ENCODE measurements at places on chromosomes 12 and 14.

DNA sequence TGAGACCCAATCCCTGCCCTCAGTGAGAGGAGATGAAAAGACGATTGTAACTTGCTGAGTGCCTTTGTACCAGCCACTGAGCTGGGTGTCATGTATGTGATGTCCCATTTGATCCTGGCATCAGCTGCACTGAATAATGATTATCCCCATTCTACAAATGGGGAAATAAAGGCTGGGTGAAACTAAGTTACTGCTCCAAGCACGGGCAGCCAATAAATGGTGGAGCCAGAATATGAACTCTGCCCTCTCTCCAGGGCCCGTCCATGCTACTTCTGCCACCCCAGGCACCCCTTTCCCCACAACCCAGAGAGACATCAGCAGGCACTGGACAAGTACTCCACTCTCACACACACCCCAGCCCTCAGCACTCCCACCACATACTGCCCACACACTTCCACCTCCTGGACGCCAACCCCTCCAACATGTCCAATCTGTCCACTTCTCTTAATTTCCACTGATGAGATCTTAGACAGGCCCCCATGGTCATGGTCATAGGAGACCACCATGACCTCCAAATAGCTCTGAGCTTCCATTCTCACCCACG, 115.8 kb downstream of the DICER1 start:
- no peak for DNase-seq

- no peak for DNase-seq
These were observed 18.3 kb downstream of the SLC38A2 start for GRCh38 chr12:46354111-46354801.

DNA sequence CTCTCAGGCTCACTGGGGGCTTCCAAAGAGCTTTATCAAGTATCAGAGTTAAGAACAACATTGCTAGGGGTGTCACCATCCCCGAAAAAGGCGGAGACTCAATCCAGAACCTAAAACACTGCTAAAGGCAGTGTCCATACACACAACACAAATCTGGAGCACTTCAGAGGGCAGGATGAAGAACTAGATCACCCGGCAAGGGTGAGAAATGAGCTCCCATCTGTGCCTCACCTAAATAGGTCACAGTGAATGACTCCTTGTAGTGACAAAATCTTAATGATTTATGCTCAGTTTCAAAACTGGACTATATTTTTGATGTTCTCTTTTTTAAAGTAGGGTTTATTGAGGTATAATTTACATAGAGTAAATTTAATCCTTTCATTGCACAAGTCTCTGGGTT, 25.6 kb downstream of the NIN start:
- DNase-seq: no peak

- peak; percentile 20 for DNase-seq
These were observed 137.8 kb downstream of the ADGRD1 start for GRCh38 chr12:131091413-131091975.

- DNase-seq: no peak
These were observed 53.7 kb downstream of the PLEKHA5 start for GRCh38 chr12:19183121-19183838.

- DNase-seq: no peak
These were observed 81.2 kb downstream of the TMEM260 start for GRCh38 chr14:56660677-56661389.

DNA sequence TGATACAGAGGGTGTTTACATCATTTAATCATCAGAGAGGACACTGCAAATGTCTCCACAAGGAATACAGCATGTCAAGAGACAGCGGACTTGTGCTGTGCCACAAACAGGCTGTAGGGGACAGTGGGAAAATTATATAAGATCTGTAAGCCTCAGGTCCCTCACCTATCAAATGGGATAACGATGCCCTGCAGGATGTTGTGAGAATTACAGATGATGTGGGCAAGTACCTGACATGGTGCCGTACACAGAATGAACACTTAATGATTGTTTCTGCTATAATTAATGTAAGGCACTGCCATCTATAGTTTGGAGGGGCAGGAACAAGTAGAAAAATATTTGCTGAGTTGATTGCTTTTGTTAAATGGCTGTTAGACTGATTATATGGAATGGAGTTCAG, 81.9 kb upstream of the GTF2A1 start:
- no peak for DNase-seq

DNA sequence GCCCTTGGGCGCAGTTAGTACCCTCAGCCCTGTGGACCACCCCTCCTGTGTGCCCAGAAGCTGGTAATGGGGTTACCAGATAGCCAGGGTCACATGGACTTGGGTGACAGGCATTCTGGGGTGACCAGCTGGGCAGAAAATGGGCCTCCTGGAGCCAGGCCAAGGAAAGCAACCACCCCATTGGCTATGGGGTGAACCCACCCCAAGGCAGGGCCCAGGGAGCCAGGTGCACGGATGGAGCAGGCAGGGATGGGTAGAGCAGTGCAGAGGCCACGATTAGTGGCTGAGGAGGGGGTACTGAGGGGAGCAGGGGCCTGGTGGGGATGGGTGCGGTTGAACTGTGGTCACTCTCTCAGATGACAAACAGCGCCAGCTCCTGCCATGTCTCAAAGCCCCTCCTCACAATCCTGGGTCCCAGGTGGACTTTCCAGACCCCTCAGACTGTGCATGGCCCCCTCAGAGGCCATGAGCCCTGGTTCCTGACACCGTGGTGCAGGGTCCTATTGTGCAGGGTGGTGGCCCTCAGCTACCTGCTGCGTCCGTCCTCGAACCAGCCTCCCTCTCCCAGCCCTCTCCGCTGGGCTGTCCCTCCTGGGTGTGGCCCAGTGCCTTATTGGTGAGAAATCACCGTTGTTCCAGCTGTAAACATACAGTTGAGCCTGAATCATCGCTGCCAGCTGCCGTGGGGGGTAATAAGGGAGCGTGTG, 23.4 kb upstream of the BEGAIN start:
- DNase-seq: no peak

- no peak for DNase-seq
These were observed 194.9 kb upstream of the SYT10 start for GRCh38 chr12:33634544-33634943.

DNA sequence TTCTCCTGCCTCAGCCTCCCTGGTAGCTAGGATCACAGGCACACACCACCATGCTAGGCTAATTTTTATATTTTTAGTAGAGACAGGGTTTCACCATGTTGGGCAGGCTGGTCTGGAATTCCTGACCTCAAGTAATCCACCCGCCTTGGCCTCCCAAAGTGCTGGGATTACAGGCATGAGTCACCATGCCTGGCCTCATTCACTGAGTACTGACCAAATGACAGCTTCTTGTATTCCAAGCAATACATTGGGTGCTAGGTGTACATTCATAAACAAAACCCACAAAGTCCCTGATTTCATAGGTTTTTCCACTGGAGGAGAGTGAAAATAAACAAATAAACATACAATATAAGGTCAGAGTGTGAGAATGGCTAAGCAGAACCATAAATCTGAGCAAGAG, 136.3 kb downstream of the HELB start:
- DNase-seq: no peak

- DNase-seq: no peak
These were observed 64.9 kb upstream of the FAM181A start for GRCh38 chr14:93862265-93862664.

- no peak for DNase-seq
These were observed 1.6 kb upstream of the PRPH start for GRCh38 chr12:49293056-49293956.

- DNase-seq: no peak
These were observed 26.5 kb downstream of the BMP4 start for GRCh38 chr14:53929871-53930715.

DNA sequence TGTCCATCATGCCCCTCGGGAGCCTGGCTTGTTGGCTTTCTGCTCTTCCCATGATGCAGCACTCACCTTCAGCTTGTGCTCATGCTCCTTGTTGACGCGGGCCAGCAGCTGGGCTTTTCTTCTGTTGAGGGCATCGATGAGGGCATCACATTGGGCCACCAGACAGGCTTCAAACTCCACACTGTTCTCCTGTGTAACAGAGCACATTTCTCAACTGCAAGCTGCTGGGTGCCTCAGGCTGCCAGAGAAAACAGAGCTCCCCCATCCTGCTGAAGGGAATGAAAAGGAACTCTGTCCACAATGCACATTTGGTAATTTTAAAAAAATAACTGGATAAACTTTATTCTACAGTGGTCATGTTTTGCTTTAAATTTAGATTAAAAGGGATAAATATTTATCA, 72.1 kb downstream of the TRIM9 start:
- no peak for DNase-seq

GRCh38 chr12:113170926-113171325, 14.4 kb downstream of the DDX54 start:
- no peak for DNase-seq

DNA sequence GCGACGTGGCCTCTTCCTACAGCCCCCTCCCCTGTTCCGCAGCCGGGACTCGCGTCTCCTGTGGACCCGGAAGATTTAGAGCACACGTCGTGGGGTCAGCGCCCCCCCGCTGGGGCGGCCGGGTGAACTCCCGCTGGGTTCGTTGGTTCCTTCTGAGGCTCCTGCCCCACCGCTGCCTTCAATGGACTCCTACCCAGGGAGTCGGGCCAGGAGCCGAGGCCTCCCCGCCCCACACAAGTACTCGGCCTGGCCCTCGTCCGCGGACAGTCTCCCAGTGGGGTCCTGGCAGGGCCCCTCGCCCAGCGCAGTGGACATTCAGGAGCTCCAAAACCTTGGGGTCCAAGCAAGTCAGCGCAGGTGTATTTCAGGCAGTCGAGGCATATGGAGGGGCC, 1.2 kb downstream of the MMP17 start:
- DNase-seq: peak; percentile 53

DNA sequence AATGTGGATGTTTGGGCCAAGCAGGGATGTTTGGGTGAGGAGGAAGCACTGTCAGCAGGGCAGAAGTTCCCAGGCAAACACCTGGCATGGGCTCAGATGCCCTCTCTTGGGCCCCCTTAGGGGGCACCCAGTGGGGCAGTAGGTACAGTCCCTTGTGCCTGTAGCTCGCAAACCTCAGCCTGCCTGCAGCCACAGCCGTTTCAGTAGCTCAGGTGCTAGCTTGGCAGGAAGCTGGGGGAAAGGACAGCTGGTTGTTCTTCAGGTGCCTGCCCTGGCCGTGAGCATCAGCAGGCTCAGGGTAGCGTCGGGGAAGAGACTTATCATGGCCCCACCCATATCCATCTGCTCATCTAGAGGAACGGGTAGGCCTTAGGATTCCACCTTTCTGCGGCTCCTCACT, 67.5 kb downstream of the B4GALNT3 start:
- no peak for DNase-seq

DNA sequence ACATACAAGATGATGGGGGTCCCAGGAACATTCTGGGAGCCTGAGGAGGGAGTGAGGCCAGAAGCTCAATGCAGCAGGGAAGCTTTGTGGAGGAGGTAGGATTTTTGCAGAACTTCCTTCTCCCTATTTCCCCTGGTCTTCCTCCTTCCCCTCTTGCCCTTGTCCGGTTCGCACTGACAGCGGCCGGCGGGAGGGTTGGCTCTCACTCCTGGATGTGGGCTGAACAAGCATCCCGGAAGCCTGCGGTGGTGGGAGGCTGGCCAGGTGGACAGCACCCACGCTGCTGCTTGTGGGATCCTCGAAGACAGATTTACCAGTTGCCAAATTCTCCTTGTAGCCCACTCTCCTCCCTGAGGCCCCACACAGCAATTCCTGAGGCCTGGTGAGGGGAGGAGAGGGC, 112.2 kb downstream of the KCNA5 start:
- no peak for DNase-seq

DNA sequence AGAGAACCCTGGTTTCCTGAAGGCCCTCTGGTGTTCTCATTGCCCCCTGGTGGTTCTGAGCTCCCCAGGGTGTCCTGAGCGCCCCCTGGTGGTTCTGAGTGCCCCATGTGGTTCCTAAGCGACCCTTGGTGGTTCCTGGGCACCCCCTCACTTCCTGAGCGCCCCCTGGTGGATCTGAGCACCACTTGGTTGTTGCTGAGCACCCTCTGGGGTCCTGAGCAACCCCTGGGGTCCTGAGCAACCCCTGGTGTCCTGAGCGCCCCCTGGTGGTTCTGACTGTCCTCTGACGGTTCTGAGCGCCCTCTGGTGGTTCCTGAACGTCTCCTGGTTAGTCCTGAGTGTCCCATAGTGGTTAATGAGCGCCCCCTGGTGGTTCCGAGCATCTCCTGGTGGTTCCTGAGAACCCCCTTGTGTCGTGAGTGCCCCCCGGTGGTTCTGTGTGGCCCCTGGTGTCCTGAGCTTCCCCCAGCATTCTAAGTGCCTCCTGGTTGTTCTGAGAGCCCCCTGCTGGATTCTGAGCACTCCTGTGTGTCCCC, 568.3 kb downstream of the TMEM121 start:
- no peak for DNase-seq

DNA sequence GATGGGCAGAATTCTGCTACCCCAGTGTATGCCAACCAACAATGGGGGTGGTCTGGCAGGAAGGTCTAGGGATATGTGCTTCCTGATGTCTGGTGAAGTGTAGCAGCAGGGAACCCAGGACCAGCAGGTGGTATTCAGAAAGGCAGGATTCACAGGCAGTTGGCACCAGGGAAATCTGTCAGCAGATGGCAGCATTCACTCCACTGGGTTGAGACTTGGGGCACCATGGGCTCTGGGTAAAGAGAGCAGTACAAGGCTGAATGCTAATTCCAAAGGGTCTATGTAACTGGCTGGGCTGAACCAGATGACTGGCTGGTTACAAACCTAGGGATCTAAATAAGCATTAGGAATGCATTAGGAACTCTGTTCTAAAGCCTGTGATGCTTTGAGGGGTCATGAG, 466.9 kb upstream of the STXBP6 start:
- no peak for DNase-seq

- DNase-seq: peak; percentile 72
These were observed 12.5 kb downstream of the HSD17B6 start for GRCh38 chr12:56775638-56776037.

GRCh38 chr14:96576359-96576758, 74.2 kb downstream of the PAPOLA start:
- no peak for DNase-seq

DNA sequence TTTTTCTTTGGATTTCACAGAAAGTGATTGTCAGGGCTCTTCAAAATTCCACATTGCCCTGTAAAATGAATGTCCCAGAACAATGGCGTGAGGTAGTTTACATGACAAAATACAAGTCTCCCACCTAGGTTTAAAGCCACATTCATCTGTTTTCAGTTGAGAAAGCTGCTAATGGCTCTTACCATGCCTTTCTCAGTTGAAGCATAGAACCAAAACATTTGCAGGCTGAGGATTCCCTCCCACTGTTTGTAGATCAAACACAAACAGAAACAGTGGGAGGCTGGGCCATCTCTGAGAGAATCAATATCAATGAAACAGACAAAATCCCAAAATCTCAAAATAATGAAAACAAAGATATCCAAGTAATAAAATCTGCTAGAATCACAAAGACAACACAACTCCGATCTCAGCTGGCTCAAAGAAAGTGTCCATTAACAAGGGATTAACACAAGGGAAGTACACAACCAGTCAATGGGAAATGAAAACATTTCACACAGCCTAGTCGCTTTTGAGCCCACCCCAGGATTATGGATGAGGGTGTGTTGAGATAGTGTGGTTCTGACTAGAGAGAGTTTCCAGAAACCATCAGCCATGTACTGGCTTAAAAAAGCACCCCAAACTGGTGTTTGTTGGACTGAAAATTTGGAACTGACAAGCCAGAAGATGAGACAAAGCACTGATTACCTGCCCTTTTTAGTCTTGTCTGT, 54.5 kb upstream of the TMEM260 start:
- no peak for DNase-seq

Measured in CD14-positive monocyte (primary cell).